Pulmonary artery endothelial cell (primary cell): ENCODE measurements at places on chromosomes 11 and 22. TPM values are rescaled to one million over a fixed set of nuclear protein-coding genes. Genes with fewer than 3 reads are reported as not detected.

The SLC22A12 gene
- total RNA-seq = not detected in 2 replicates

The RPS13 gene
- total RNA-seq = 801 and 1,127 TPM in 2 replicates

The BET1L gene
- 13.1 and 13.2 TPM in 2 replicates for total RNA-seq

DNA sequence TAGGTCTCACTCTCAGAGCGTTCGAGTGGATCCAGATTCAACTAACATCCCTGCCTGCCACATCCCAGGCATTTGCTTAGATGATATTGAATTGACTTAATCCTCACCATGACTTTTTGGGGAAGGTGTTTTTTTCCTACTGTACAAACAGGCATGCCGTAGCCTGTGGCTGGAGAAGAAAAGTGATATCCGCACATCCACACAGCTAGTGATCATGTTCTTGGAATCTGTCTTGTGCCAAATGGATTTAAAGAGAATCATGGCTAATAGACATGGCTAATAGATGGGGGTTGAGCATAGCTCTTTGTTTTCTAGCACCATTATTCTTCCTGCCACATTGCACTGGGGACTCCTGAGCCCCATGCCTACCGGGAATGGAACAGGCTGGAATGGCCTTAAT is 82.1 kb upstream of the THY1 start:
- no peak for DNase-seq

- DNase-seq = no peak
Observed at GRCh38 chr11:62402226-62402959, 16.4 kb upstream of the SCGB1A1 start.

- DNase-seq = no peak
Observed at GRCh38 chr11:128909438-128910125, 18.4 kb downstream of the KCNJ5 start.

DNA sequence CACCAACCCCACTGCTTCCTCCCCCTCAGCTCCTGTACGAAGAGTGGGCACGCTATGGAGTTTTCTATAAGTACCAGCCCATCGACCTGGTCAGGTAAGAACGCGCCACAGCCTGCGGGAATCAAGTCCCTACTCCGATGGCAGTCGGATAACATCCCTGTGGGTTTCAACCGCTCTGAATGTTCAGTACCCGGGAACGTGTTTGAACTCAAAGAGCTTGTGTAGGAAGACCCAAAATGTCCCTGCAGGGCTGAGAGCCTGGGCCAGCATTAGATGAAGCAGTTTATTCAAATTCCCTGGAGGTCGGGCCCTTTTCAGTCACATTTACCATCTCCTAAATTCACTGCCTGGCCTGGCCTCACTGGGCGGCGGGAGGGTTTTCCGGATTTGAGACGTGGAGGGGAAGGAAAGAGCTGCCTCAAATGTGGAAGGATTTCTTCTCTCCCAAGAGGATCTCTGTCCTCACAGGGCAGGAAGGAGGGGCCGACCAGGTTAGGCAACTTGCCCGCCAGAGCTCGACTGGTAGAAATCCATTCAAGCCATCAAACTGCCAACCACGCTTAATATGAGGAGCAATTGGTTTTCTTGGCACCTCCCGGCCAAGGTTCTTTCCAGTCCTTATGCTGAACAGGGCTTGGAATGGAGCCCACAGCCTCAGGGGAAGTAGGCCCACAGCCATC is 46.3 kb downstream of the ANO1 start:
- DNase-seq = no peak
